Globus pallidus (tissue), 1 donor: ENCODE measurements at places on chromosomes 16 and 17.
A peak's percentile ranks its signal among the peaks of the same experiment; 100 is the strongest.

DNA sequence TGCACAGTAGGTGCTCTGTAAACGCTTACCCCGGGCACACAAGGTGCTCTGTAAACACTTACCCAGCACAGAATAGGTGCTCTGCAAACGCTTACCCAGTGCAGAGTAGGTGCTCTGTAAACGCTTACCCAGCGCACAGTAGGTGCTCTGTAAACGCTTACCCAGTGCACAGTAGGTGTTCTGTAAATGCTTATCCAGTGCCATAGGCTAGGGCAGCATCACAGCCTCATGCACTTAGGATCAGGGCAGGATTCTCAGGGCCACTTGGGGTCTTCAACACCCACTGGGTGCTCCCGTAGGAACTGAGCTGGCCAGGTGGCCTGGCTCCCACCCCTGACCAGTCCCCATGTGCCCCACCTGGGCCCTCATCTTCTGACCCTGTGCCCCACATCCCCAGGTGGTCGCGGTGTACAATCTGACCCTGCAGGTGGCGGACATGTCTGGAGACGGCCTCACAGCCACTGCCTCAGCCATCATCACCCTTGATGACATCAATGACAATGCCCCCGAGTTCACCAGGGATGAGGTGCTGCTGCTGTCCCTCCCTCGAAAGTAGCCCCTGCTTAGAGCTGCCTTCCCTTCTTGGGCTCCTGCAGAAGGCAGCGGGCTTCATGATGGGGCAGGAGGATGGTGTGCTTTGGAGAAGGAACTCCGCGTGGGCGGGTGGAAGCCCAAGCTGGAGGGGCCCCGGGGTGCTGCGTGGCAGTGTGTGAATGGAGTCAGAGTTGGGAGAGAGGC, 13.1 kb downstream of the SLC22A31 start:
- no peak for DNase-seq

DNA sequence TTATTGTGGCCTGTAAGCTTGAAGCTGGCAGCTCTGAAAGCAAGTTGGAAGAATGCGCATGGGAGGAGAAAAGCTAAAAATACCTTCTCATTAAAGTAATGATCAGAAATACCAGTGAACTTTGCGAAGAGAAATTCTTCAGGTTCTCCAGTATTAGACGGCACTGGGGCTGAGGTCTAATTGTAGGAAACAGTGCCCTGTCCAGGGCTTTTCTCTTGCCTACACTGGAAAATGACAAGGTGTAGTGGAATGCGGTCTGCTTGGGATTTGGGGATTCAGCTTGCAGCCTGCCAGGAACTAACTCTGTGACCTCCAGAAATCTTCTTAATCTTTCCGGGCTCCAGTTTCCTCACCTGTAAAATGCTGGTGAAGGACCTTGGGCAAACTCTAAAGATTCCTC, 53.3 kb upstream of the KCNJ16 start:
- no peak for DNase-seq

DNA sequence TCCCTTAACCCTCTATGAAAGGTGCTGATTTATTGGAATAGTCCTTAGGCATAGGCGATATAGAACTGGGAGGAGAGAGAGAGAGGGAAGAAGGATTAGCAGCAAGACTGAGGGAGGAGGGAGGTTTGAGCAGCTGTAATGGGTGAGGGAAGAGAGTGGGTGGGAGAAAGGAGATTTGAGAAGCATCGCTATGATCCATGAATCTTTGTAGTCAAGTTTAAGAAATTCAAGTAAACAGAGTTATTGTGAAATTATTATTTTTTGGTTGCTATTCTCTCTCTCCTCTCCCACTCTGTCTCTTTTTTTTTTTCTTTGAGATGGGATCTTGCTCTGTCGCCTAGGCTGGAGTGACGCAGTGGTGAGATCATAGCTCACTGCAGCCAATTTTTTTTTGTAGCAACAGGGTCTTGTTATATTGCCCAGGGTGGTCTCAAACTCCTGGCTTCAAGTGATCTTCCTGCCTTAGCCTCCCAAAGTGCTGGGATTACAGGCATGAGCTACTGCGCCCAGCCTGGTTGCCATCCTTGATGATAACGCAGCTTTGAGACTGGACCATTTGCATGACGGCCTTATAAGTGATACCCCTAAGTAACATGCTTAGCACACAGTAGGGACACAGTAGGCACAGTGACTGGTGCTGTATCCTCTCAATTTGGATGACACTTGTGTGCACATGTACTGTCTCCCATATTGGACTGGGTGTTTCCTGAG, 21.0 kb upstream of the TNS4 start:
- DNase-seq: no peak

- DNase-seq: no peak
Observed at GRCh38 chr17:12769981-12770380, 19.3 kb upstream of the ARHGAP44 start.

DNA sequence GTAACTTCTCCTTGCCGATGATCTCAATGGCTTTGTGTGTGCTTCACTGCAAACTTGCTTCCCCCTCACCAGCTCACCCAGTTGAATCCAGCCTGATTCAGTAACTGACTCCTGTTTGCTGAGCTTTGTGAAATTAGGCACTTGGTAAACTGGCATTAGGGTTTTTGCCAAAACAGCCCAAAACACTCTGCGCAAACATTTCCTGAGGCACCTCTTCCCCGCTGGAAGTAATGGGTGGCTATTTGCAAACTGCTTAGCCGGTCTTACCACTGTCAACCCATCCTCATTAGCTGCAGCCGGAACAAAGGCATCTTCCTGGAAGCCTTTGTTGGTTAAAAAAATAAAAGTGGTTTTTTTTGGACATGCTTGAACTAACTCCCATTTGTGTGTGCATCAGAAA, 353.2 kb downstream of the MAF start:
- no peak for DNase-seq

DNA sequence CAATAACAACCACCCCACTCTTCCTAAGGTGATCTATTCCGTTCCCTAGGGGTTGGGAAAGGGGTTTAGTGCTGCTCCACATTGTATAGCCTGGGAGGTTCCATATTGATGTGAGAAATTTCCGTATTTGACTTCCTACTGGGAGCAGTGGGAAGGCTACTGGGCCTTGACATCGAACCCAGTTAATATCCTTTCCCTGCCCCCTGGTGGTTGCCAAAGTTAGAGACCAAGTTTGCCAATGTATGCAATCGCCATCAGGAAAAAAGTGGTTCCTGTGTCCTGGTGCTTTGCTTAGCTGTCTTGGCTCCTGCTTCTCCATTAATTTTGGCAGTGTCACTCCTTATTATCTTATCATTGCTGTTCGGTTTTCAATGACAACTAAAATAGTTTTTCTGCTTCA, 914.9 kb downstream of the KCNJ2 start:
- DNase-seq: peak; percentile 5

DNA sequence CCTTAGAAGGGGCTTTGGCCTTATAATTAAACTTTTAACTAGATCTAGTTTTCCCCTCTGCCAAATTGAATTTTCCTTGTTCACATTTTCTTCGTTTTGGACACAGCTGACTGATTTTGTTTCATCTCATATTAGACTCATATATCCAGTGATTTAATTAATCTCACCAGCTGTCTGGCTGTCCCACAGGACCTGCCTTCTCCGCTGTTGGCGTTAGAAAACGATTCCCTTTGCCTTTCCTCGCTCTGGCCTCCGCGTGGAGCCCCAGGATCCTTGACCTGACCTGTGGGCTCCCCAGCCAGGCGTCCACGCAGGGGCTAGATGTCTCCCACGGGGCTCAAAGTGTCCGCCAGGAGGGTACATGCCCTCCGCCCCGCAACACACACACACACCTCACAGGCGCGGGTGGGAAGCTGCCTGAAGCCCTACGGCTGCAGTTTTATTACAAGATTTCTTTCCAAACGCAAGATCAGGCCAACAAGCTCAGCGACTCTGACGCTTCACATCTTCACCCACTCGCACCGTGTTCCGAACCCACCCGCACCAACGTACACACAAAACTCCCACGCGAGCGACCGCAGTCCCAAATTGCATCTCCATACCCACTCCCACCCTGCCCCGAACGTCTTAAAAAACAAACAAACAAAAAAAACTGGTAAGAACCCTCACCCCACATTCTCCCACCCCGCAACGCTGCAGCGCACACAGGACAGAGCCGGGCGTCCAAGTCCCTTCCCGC, 1.1 kb downstream of the RPRML start:
- no peak for DNase-seq

- no peak for DNase-seq
Observed at GRCh38 chr17:13749166-13749890, 147.6 kb upstream of the HS3ST3A1 start.

DNA sequence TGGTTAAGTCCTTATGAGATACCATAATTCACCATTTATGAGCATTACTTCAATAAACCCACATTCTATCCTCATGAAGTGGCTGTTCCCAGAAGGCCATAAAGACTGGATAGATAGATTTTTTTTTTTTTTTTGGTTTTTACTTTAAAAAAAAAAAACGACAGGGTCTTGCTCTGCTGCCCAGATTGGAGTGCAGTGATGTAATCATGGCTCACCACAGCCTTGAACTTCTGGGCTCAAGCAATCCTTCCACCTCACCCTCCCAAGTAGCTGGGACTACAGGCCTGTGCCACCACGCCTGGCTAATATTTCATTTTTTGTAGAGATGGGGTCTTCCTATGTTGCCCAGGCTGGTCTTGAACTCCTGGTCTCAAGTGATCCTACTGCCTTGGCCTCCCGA, 102.3 kb downstream of the XYLT1 start:
- DNase-seq: no peak

- DNase-seq: no peak
Observed at GRCh38 chr17:75839942-75840798, 4.0 kb downstream of the UNC13D start.

DNA sequence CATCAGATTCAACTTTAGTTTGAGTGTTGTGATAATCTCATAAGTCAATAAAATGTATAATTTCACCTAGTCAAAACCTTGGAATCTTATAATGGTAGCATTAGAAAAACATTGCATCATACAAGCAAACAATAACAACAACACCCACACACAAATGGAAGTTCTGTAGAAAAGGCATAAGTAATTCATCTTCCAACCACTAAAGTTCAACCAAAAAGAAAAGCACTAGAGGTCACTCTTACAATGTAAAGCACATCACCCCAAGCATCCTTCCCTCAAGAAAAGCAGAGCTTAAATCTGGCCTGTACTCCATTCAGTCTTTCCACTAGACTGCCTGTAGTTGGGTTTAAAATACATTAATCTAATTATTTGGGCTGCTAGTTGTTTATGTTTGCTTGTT, 1.8 kb downstream of the CNTNAP4 start:
- DNase-seq: peak; percentile 90

DNA sequence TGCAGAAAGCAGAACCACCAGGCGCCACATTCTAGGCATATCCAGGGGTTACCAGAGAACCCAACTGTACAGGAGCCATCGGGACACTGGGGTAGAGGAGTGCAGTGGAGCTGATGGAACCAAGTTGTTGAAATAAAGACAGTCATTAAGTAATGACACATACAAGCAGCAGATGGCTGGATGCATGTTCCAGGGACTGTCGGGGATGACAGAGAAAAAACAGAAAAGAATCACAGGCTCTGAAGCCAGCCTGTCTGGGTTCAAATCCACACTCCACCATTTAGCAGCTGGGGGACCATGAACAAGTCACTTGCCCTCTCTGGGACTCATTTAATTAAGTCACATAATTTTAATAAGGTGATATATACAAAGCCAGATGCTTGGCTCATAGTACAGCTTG, 117.1 kb downstream of the ZNF423 start:
- DNase-seq: no peak

DNA sequence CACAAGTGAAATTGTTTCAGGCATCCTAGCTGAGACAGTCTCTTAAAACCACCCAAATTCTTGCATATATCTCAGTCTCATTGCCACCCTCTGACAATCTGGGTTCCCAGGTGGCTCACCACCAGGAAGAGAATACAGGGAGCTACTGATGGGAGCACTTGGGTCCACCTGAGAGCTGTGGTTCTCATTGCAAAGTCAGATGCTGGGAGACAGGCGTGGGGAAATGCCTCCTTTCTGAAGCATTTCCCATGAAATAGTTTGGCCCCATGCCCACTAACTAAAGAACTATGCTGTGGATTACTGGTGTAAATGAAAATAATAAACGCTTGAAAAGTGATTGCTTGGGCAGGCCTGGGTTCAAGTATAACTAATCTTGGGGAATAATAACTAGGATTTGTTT, 70.3 kb downstream of the CMC2 start:
- no peak for DNase-seq
